ENCODE measurements at places on chromosomes 11 and 22.

- no peaks in the 10 kb centered on the region for H3K27me3 ChIP-seq
- DNase-seq, result no peak
- H3K4me1 ChIP-seq, result peaks cover 59% of the 10 kb centered on the region
- H3K27ac ChIP-seq, result peak within 1 kb of the TSS; percentile 89
- H3K36me3 ChIP-seq, result peaks cover 5% of the 10 kb centered on the region
- peak within 1 kb of the TSS; percentile 95 for H3K4me3 ChIP-seq
Observed at GRCh38 chr22:20131597-20131858, at the start of gene ZDHHC8. TSS of gene ZDHHC8 (plus strand) at chr22:20131804. CDS start at chr22:20131948, 144 bp downstream.

DNA sequence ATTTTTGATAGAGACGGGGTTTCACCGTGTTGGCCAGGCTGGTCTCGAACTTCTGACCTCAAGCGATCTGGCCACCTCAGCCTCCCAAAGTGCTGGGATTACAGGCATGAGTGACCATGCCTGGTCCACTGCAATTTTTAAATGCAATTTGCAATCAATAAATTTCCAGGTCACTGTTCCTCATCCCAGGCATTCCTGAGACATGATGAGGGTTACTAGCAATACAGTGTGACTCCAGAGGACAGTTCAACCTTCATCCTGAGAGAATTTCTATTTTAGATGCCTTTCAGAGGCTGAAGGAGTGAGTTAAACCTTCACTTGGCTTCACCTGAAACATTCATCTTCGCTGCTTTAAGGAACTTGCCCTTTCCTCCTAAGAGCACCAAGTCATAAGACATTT lies 9.7 kb upstream of the UBASH3B start:
- H3K4me1 ChIP-seq, result no peaks in the 10 kb centered on the region
- no peaks in the 10 kb centered on the region for H3K27me3 ChIP-seq
- H3K4me3 ChIP-seq, result no peak overlapping the region
- DNase-seq, result no peak

GRCh38 chr11:82225930-82226329 lies 507.7 kb downstream of the FAM181B start:
- H3K4me3 ChIP-seq, result no peak overlapping the region
- H3K36me3 ChIP-seq, result no peaks in the 10 kb centered on the region
- DNase-seq, result no peak
- no peaks in the 10 kb centered on the region for H3K4me1 ChIP-seq
- H3K27me3 ChIP-seq, result no peaks in the 10 kb centered on the region

GRCh38 chr22:23754980-23755636 lies 883 bp upstream of the VPREB3 start:
- H3K27me3 ChIP-seq, result no peaks in the 10 kb centered on the region
- no peaks in the 10 kb centered on the region for H3K36me3 ChIP-seq
- H3K27ac ChIP-seq, result no peak overlapping the region
- peaks cover 15% of the 10 kb centered on the region for H3K4me1 ChIP-seq

GRCh38 chr11:130043575-130043974 lies 26.1 kb upstream of the APLP2 start:
- DNase-seq, result no peak
- no peak overlapping the region for H3K4me3 ChIP-seq
- H3K27ac ChIP-seq, result no peak overlapping the region
- H3K36me3 ChIP-seq, result no peaks in the 10 kb centered on the region
- no peaks in the 10 kb centered on the region for H3K27me3 ChIP-seq

DNA sequence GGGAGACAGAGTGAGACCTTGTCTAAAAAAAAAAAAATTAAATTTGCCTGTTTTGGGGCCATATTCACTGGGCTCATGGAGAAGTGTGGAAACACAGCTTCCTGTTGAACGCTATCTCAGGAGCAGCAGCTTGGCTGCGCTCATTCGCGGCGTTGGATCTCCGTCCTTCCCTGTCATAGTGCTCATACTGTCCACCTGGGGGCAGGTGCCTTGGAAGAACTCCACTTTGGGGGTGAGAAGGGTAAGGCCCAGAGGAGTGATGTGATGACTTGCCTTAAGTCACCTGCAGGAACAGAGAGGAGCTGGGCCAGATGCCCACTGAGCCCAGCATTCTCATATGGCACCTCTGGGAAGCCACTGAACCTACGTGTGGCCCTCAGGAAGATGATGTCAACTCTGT lies 82.8 kb downstream of the CABIN1 start:
- H3K27me3 ChIP-seq, result no peaks in the 10 kb centered on the region
- H3K4me3 ChIP-seq, result no peak overlapping the region
- peaks cover 90% of the 10 kb centered on the region for H3K36me3 ChIP-seq

GRCh38 chr11:27910186-27910931 lies 197.6 kb downstream of the KIF18A start:
- H3K4me1 ChIP-seq, result no peaks in the 10 kb centered on the region
- no peak for DNase-seq
- H3K27me3 ChIP-seq, result no peaks in the 10 kb centered on the region
- no peak overlapping the region for H3K27ac ChIP-seq

- no peaks in the 10 kb centered on the region for H3K36me3 ChIP-seq
- no peaks in the 10 kb centered on the region for H3K27me3 ChIP-seq
- peak; percentile 7 for DNase-seq
- no peak overlapping the region for H3K4me3 ChIP-seq
Observed at GRCh38 chr11:92489826-92490399, 265.3 kb downstream of the FAT3 start.

- no peaks in the 10 kb centered on the region for H3K27me3 ChIP-seq
- no peaks in the 10 kb centered on the region for H3K4me1 ChIP-seq
- no peak for DNase-seq
- peak overlapping the region; percentile 46 for H3K27ac ChIP-seq
- H3K36me3 ChIP-seq, result no peaks in the 10 kb centered on the region
Observed at GRCh38 chr11:102017026-102017425, 30.2 kb upstream of the CFAP300 start.

DNA sequence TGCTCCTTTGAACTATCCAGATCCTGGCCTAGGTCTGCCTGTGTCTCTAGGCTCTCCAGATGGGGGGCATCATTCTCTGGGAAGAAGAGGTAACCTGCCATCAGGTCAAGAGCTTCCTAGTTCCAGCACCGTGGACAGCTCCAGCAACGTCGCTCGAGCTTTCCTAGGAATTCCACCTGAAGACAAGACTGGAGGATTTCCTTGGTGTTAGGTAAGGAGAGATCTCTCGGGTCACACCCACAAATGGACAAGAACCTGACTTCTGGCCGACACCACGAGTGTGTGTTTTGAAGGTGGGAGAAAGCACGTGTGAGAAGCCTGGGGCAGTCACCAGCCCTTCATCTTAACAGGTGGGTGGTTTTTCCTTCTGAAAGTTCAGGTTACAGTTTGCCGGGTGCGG lies 1.2 kb downstream of the PRG3 start:
- no peaks in the 10 kb centered on the region for H3K27me3 ChIP-seq
- no peak for DNase-seq
- no peak overlapping the region for H3K27ac ChIP-seq
- H3K4me3 ChIP-seq, result no peak overlapping the region

GRCh38 chr11:34004236-34004635 lies 47.3 kb upstream of the CAPRIN1 start:
- H3K4me1 ChIP-seq, result no peaks in the 10 kb centered on the region
- DNase-seq, result no peak
- no peaks in the 10 kb centered on the region for H3K27me3 ChIP-seq
- H3K4me3 ChIP-seq, result no peak overlapping the region

GRCh38 chr11:62611705-62612365 lies 740 bp downstream of the EML3 start:
- peak overlapping the region; percentile 91 for H3K27ac ChIP-seq
- DNase-seq, result no peak
- H3K4me1 ChIP-seq, result peaks cover 24% of the 10 kb centered on the region
- H3K36me3 ChIP-seq, result peaks cover 67% of the 10 kb centered on the region
- H3K27me3 ChIP-seq, result no peaks in the 10 kb centered on the region
- H3K4me3 ChIP-seq, result peak overlapping the region; percentile 73

- no peaks in the 10 kb centered on the region for H3K27me3 ChIP-seq
- DNase-seq, result no peak
- no peaks in the 10 kb centered on the region for H3K4me1 ChIP-seq
- no peak overlapping the region for H3K4me3 ChIP-seq
- H3K27ac ChIP-seq, result no peak overlapping the region
- H3K36me3 ChIP-seq, result no peaks in the 10 kb centered on the region
Observed at GRCh38 chr11:28284196-28284595, 176.0 kb downstream of the METTL15 start.

- peaks cover 22% of the 10 kb centered on the region for H3K4me1 ChIP-seq
- peak overlapping the region; percentile 72 for H3K27ac ChIP-seq
- H3K4me3 ChIP-seq, result peak overlapping the region; percentile 71
- no peaks in the 10 kb centered on the region for H3K27me3 ChIP-seq
- DNase-seq, result no peak
- peaks cover 7% of the 10 kb centered on the region for H3K36me3 ChIP-seq
Observed at GRCh38 chr11:73787051-73787642, 527 bp upstream of the MRPL48 start.

DNA sequence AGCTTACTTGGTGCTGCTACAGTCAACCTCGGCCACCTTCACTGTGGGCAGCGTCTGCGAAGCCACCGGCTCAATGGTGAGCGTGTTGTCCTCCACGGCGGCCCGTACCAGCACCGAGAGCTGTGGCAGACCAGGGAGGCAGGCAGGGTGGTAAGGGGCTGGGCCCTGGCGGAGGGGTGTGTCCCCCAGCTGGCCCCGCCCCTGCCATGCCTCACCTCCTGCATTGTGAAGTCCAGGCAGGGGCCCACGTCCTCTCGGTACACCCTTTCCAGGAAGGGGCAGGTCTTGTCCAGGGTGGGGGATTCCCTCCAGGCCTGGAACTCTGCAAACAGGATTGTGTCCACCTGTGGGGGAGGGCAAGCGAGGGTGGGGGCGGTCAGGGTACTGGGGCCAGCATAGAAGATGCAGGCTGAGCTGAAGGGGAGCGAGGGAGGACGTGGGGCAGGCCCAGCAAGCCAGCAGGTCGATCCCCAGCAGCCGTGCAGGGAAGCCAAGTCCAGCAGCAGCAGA lies 12.8 kb downstream of the RAB3IL1 start:
- H3K4me1 ChIP-seq, result peaks cover 22% of the 10 kb centered on the region
- no peak for DNase-seq
- peak overlapping the region; percentile 22 for H3K27ac ChIP-seq
- H3K36me3 ChIP-seq, result peaks cover 40% of the 10 kb centered on the region

DNA sequence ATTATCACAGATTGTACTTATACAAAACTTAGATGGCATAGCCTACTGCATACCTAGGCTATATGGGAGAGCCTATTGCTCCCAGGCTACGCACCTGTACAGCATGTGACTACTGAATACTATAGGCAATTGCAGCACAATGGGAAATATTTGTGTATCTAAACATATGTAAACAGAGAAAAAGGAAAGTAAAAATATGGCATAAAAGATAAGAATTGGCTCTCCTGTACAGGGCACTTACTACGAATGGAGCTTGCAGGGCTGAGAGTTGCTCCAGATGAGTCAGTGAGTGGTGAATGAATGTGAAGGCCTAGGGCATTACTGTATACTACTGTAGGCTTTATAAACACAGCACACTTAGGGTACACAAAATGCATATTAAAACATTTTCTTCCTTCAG lies 13.2 kb downstream of the APOL6 start:
- H3K4me1 ChIP-seq, result peaks cover 19% of the 10 kb centered on the region
- no peak for DNase-seq
- H3K36me3 ChIP-seq, result peaks cover 36% of the 10 kb centered on the region
- no peaks in the 10 kb centered on the region for H3K27me3 ChIP-seq
- H3K4me3 ChIP-seq, result no peak overlapping the region
- H3K27ac ChIP-seq, result no peak overlapping the region

GRCh38 chr11:10605941-10606381 lies 37.5 kb upstream of the LYVE1 start:
- H3K27me3 ChIP-seq, result no peaks in the 10 kb centered on the region
- H3K36me3 ChIP-seq, result no peaks in the 10 kb centered on the region
- H3K27ac ChIP-seq, result peak overlapping the region; percentile 84
- DNase-seq, result peak; percentile 92
- no peak overlapping the region for H3K4me3 ChIP-seq

DNA sequence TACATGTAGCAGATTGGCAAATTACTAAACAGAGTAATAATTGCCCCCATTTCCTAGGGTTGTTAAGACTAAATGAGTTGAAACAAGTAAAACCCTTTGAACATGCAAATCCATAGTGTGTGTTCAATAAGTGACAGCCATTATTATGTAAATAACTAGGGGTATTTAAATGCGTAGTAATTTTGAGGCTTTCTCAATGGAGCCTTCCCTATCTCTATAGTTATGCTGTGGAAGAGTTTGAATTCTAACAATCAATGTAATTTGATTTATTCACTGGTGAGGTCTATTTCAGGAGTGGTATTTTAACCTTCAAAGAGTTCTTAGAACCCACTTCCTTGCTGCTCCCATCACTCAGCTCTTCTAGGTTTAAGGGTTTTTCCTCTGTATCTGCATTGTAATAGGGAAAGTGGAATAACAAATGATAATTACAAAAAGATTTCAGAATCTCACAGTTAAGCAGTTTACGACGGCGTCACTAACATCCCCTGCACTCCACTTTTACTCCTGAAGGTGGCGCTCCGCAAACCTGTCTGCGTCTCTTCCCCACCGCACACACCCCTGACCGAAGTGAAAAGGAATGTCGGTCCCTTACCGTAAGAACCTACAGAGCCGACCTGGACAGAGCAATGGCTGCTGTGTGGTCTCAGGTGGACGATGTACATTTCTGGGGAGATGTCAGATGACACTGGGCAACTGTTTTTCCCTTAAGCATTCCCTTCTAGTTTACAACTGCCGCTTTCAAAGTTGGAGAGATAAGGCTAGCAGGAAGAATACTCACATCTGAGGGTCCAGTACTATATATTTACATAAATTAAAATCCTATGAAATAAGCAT lies 80.8 kb downstream of the ZC3H12C start:
- H3K36me3 ChIP-seq, result no peaks in the 10 kb centered on the region
- no peak for DNase-seq
- H3K27ac ChIP-seq, result no peak overlapping the region
- peaks cover 18% of the 10 kb centered on the region for H3K4me1 ChIP-seq
- H3K27me3 ChIP-seq, result no peaks in the 10 kb centered on the region
- peak overlapping the region; percentile 19 for H3K4me3 ChIP-seq

GRCh38 chr11:73296501-73297230 lies 11.4 kb upstream of the ARHGEF17 start:
- no peak overlapping the region for H3K4me3 ChIP-seq
- DNase-seq, result no peak
- H3K4me1 ChIP-seq, result peaks cover 4% of the 10 kb centered on the region
- no peaks in the 10 kb centered on the region for H3K36me3 ChIP-seq

- no peak overlapping the region for H3K4me3 ChIP-seq
- H3K27ac ChIP-seq, result no peak overlapping the region
- H3K4me1 ChIP-seq, result peaks cover 28% of the 10 kb centered on the region
- no peak for DNase-seq
- no peaks in the 10 kb centered on the region for H3K36me3 ChIP-seq
Observed at GRCh38 chr11:18723991-18724390, 2.0 kb downstream of the IGSF22 start.

DNA sequence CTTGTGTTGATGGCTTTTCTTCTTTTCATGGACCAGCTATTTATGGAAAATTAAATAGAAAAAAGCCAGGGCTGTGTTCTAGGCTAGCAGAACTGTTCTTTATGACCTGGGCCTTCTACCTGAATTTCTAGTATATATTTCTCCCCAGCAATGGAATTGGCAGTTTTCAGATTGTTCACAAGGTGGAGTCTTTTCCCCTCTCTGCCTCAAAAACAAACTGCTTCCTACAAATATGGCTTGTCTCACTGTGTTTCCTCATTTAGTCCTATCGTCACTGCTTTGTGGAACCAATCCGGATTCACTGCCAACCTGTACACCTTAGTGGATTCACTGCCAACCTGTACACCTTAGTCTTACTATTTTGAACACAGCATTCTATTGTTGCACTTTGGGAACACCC lies 5.0 kb upstream of the APOL5 start:
- H3K27me3 ChIP-seq, result no peaks in the 10 kb centered on the region
- DNase-seq, result no peak
- no peaks in the 10 kb centered on the region for H3K4me1 ChIP-seq
- H3K36me3 ChIP-seq, result no peaks in the 10 kb centered on the region
- no peak overlapping the region for H3K4me3 ChIP-seq

- peaks cover 6% of the 10 kb centered on the region for H3K4me1 ChIP-seq
- peak overlapping the region; percentile 76 for H3K4me3 ChIP-seq
- H3K27ac ChIP-seq, result peak overlapping the region; percentile 85
- H3K27me3 ChIP-seq, result no peaks in the 10 kb centered on the region
- no peak for DNase-seq
Observed at GRCh38 chr11:74989260-74989638, 516 bp downstream of the NEU3 start.
